ENCODE measurements at places on chromosomes 2 and 18.

DNA sequence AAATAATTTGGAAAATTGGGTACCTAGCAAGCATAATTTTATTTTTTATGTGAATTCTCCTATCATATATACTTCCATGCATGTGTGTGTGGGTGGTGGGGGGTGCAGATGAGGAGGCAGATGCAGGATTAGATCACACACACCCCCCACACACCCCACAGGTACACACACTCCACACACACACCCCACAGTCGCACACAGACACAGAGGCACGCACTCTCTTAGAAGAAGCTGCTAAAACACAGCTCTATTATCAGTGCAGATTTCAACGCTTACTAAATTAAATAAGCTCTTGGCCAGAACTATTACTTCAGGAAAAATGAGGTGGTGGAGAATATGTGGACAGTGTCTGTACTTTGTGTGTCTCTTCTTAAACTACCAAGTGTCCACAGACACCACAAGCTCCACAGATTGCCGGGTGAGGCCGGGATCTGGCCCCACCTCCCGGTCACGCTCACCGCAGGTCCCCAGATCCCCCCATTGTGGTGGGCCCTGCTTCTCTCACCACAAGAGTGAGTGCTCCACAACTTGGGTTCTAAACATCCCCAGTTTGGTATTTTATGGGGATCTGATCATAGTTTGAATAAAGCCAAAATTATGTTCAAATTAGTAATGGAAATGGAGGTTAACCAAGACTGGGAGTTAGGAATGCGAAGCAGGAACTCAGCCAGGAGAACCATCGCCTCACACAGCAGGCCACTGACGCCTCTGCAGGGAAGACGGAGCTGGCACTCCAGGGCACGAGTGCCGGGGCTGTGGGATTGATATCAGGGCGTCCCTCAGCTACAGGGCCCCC is 102.1 kb downstream of the PXDN start:
- no peak for DNase-seq

DNA sequence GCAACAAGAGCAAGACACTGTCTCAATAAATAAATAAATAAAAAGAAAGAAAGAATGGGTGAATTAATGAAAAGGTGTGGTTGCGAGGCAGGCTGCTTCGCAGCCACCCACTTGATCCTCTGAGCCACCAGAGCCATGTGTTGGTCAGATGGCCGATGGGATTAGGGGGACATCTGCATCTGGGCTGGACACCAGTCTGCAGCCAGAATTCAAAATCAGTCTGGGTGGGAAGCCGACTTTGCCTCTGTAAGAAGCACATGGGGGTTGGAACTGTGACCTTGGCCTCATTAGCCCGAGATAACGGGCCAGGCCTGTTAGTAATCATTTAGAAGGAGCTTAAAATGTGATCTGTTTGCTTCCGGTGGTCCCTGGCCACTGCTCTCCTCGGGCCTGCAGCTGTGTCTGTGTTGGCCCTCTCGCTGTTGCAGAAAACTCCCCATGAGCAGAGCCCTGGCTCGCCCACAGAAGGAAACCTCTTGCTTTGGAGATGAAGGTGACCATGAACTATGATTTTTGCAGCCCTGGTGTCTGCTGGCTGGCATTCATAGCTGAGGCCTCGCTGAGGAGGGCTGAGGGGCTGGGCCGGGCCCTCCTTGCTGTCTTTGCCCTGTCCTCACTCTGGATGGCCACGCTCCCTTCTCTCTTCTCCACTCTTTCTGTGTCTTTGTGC is 94.4 kb downstream of the DYSF start:
- DNase-seq: no peak

GRCh38 chr2:33903215-33903614 is 304.1 kb upstream of the FAM98A start:
- DNase-seq: no peak

DNA sequence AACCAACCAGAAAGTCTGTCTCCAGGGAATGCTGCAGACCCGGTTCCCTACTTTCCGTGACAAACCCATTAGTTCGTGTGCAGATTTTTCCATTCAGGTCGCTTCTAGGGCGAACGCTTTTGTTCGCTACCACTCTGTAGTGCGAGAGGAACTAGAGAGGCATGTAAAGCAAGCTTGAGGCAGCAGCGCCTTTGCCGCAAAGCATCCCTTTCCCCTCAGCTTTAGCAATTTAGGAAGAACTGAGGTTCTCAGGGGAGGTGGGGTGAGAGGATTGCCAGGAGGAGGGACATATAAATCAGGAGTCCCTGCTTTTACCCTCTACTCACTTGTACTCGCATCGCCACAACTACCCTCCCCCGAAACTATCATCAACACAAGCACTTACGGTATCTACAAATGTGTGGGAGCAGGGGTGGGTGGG is 748 bp upstream of the ZNF804A start:
- no peak for DNase-seq

DNA sequence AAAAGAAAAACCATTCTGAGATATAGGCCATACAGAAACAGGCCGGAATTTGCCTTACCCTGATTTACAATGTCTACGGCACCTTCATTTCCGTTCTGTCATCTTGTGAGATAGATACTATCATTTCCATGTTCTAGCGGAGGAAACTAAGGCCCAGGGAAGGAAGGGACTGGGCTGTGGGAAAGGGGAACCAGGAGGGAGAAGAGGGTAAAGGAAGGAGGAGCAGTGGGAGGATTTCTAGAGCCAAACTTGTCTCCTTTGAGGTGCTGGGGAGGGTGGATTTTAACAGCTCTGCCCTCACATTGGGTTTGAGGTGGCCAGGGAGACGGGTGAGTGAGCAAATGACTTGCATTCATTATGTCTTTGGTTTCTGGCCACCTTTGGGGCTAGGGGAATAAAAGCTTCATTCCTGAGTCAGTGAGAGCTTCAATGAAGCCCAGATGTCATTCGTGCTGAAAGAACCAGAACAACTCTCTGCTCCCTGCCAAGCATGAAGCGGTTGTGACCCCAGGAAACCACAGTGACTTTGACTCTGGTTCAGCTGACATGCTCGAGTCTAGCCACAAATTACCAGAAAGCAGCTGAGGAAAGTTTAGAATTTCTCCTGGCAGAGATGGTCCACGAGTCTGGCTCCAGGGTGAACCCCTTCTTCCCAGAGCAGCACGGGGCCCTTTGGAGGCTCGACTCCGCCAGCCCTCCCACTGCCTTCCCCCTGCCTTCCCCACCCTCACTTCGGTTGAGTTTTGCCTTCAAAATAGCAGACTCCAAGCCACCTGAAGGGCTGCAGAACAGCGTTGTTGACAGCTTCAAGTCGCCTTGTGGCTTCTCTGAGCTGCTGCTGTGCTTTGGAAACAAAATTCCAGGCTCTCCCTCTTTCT is 3.8 kb downstream of the ACTG2 start:
- DNase-seq: no peak

- DNase-seq: no peak
Measured at GRCh38 chr2:239374896-239375277, 25.9 kb downstream of the HDAC4 start.

DNA sequence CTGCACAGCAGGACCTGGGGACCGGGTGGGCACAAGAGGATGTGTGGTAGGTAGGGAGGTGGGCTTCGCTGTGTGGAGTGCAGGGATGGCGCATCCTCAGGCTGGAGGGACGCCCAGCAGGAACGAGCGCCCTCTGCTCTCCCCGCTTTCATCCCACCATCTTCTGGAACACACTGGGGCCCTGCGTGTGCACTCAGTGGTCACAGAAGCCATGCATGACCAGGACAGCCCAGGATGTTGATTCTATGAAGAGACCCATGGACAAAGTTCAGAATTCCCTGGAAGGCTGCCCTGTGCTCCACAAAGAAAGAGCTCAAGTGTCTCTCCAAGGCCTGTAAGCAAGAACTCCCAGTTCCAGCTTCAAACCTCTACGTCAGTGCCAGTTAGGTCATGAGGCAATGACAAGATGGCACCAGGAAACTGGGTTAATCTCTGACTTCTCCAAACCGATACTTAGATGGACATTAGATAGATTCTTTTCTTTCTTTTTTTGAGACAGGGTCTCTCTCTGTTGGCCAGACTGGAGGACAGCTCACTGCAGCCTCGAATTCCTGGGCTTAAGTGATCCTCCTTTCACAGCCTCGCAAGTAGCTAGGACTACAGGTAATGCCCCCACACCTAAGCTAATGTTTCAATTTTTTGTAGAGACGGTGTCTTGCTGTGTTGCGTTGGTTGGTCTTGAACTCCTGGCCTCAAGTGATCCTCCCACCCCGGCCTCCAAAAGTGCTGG is 3.4 kb downstream of the SLC66A2 start:
- no peak for DNase-seq

DNA sequence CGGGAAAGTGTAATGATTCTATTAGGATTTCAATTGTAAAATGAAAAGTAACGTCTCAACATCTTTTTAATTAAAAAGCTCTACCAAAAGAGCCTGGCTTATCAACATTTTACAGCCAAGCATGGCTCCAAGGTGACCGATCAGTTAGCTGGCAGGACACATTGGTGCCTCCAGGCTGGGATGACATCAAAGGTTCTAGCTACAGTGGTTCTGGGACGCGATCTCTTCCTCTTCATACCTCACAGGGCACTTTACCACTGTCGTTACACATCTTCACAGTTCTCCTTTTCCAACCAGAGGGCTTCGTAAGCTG is 693 bp downstream of the ORC2 start:
- DNase-seq: no peak

DNA sequence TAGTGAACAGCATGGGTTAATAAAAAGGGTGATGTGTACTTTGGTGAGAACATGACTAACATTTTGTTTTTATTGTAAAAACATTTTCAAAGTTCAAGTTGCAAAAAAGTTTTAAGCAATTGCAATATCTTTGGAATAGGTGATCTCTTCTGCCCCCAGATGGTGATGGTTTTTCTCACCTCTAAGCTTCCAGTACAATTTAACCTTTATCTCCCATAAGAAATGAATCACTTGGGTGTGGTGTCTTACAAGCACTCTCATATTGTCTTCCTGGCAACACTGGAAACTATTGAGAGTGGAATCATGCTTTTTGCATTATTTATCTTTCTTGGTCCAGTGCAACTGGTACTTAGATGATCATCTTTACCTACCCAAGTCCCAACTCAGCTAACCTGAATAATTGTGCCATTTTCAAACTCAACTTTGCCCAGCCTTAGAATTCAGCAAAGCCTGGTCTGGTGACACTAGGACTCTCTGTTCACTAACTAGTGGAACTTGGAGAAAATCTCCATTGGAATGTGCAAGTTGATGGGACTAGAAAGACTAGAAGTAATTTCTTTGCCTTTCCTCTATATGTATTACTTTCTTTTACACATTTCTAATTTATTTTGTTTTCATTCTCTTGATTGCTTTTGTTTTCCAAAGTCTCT is 964.7 kb upstream of the ZEB2 start:
- no peak for DNase-seq

Measured in stimulated activated CD4-positive, alpha-beta T cell treated with anti-CD3 and anti-CD28 coated beads, Interleukin-2, amount 100 ng/mL, for 24 hours (primary cell).